ENCODE measurements at places on chromosomes 7 and 10.
A peak's percentile ranks its signal among the peaks of the same experiment; 100 is the strongest.

DNA sequence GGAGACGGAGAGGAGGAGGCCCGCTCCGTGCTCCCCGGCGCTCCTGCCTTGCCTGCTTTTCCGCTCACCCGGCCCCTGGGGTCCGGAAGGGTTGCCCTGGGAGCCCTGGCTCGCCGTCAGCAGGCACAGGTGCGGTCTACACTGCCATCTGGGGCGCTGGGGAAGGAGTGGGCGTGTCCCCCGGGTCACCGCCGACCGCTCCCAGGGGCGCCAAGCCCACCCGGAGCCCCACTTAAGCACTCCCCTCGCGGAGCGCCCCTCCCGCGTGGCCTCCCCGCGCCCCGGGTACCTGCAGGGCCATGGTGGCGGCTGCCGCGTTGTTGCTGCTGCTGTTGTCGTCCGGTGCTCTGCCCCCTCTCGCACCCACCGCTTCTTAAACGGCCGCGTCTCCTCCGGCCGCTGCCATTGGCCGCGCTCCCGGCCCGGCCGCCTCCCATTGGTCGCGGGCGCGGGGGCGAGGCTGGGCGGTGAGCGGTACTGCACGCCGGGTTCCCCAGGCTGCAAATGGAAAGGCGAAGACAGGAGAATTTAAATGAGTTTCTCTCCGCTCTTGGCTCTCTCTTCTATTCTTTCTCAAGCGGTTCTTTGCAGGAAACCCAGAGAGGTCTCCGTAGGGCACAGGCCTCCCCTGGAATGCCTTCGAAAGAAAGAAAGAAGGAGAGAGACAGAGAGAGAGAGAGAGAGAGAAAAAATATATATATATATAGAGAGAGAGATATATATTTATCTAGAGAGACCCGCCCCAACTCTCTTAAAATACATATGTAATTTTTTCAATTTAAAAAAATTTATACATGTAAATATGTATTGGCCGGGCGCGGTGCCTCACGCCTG is at the start of gene ACBD7:
ACBD7 (minus strand) TSS at position 349 of the 834 bp plus-strand sequence; CDS start at position 301, 48 bp downstream.
- no peak for DNase-seq

DNA sequence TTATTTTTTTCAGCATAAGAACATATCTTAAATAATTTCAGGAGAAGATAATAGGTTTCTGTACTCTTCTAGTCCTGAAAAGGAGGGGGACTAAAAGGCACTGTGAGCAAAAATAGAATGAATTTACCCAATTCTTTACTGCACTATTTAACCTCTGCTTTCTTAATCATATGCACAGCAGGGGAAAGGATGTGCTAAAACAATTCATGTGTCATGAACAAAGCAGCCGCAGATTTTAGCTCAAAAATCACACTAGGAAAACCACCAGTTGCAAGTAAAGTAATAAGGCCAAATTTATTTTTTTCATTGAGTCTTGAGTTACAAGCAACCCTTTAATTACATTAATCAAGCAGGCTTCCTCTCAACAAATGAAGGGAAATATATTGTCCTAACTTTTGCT is 80.1 kb downstream of the CABCOCO1 start:
- DNase-seq: no peak

- no peak for DNase-seq
Measured at GRCh38 chr7:130941322-130942210, 207.6 kb upstream of the KLF14 start.

DNA sequence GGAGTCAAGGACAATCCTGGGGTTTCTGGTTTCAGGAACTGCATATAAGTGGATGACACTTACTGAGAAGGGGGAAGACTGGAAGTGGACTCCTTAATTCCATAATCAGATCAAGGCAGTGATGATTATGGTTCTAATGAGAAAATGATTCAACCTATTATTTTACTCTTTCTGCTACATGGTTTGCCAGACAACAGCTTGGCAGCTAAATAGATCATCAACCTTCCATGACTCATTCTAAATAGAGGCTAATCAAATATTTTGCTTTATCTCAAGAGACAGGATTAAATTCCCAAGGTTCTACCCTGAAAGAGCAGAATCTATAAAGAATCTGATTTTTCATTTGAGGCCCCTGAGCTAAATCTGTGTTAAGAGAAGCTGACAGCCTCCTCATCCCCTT is 46.3 kb downstream of the CNNM1 start:
- DNase-seq: no peak

- DNase-seq: no peak
Measured at GRCh38 chr10:131021969-131022368, 289.6 kb downstream of the TCERG1L start.

GRCh38 chr7:8112685-8113084 is 144.1 kb downstream of the GLCCI1 start:
- DNase-seq: no peak

DNA sequence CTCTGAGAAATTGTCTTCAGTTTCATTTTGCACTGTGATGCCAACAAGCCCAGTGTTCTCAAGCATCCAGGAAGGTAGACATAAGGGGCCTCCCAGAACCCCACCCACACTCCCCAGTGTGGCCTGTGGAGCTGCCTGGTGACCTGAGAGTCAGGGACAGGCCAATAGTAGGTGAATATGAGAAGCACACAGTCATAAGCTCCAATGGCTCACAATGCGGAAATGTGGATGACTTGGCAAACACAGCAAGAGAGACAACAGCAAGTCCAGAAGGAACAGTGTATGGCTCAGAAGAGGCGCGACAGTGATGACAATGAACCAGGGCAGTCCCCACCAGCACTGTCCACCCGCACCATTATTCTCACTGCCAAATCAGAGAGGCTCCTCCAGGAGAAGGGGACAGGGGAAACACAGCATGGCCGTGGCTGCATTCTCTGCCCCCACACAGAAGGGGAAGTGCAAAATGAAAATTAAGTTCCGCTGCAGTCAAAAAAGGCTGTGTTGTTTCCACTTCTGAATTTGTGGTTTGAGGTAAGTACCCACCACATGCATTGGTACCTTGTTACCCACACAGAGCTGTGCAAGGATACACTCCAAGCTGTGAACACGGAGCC is 419.8 kb downstream of the GRID1 start:
- no peak for DNase-seq

DNA sequence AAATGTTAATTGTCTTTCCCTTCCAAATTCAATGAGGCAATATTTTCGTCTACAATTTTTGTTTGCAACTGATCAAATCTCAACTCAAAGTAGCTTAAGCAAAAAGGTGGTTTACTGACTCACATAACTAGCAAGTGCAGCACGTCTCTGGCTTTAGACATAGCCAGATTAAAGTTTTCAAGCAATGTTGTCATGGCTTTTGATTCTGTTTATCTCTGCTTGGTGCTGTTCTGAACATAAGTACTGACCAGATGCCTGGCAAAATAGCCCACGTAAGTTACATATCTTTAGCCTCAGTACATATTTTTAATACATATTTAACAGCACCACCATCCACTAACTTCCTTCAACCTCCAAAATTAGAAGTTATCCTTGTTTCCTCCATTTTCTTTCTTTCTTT is 877.9 kb downstream of the KCNMA1 start:
- no peak for DNase-seq

GRCh38 chr10:90167174-90168064 is 466.0 kb downstream of the KIF20B start:
- DNase-seq: peak; percentile 29

GRCh38 chr7:1807821-1808600 is 137.9 kb downstream of the ELFN1 start:
- no peak for DNase-seq

GRCh38 chr7:37376386-37376785 is 72.3 kb downstream of the ELMO1 start:
- DNase-seq: no peak

DNA sequence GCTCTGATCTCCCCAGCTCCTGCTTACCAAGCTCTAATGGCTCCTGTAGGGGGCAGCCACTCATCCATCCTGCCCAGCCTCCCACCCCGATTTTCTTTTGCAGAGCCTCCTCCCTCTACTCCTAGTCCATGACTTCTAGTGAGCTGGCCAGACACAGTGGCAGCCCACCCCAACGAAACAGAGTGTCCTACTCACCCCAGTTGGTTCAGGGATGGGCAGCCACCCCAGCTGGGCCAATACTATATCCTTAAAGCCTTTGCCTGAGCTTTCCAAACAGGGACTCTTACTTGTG is 77.1 kb downstream of the GRID1 start:
- no peak for DNase-seq

DNA sequence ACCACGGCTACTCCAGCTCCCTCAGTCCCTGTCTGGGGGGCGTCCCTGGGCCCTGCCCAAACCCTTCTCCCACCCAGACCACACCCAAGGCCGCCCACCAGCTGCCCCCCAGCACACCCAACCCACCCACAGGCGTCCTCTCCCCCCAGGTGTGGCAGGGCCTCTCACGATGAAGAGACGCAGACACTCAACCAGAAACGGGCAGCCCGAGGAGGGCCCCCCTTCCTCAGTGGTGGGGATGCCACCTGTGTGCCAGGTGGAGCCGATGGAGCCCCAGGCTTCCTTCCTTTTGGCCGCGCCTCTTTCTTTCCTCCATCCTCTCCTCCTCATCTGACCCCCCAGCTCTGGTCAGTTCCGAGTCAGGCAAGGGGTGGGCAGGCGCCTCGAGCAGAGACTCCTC is 28.7 kb downstream of the ADGRA1 start:
- DNase-seq: no peak

DNA sequence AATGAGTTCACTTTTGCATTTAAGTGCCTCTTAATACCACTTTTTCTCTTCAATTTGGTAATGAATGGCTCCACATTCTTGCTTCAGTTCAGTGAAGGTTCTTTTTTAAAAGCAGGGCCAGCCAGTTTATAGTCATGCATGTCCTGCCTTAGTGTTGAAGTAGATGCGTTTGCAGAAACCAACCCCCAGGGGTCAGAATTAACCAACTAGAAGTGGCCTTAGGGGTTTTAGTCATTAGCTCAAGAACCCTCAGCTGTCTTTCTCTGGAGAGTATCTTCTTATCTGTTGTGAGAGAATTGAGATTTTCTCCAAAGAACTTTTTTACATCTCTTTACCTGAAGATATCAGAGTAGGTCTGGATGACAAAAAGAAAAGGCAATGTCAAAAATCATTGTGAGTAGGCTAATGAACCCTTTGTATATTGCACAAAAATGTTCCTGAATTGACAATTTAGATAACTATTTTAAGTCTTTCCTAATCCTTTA is 82.2 kb downstream of the PIK3CG start:
- DNase-seq: peak; percentile 31

- DNase-seq: no peak
Measured at GRCh38 chr7:128962899-128963298, 25.2 kb downstream of the IRF5 start.

GRCh38 chr7:49407205-49407604 is 366.2 kb upstream of the VWC2 start:
- no peak for DNase-seq

GRCh38 chr7:148347981-148348380 is 242.6 kb upstream of the C7orf33 start:
- DNase-seq: no peak

- no peak for DNase-seq
Measured at GRCh38 chr7:81768951-81769778, 682 bp downstream of the HGF start.

DNA sequence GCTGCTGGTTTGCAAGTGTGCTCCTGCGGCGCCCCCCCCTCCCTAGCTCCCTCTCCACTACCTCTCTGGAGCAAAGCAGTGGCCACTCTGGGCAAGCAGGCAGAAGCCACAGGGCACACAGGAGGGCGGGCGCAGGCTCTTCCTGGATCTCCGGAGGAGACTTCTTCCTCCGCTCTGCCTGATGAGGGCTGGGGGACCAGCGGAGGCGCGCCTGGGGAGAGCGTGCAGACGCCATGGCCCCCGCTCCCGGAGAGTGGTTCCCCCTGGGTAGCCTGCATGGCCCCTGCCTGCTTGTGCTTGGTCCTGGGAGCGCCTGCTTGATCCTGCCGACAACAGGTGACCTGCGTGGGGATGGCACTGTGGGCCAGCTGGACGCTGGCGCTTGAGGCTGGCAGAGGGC is 29.0 kb downstream of the ANKMY2 start:
- DNase-seq: no peak

GRCh38 chr7:16083931-16084330 is 337.4 kb downstream of the CRPPA start:
- DNase-seq: no peak

DNA sequence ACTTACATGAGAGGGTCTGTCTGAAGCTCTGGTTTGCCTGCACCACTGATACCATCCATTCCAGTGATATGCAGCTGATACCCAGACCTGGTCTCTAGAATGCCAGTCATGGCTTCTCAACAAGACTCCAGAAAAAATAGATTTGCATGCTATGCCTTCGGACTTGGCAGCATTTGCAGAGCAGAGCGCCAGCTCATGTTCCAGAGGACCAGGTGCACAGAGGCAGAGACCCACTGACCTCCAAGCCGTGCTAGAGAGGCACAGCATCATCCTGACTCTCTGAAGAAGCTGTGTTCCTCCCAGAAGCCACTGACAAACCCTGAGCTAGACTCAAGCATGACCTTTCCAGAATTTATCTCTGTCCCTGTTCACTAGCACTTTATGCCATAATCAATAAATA is 6.9 kb upstream of the PRKAG2 start:
- no peak for DNase-seq

DNA sequence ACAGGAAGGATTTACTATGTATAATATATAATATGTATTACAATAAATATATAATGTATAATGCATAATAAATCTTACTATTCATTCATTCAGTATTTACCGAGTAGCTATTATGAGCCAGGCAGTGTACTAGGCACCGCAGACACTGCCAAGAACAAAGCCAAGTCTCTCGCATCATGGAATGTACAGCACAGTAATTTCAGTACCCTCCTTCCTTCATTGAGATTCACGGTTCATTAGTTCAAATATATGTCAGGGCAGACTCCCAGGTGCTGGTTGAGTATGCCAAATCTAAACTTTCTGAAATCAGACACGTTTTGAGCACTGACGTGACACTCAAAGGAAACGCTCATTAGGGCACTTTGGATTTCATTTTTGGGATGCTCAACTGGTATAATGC is 9.1 kb downstream of the USP6NL start:
- DNase-seq: no peak

DNA sequence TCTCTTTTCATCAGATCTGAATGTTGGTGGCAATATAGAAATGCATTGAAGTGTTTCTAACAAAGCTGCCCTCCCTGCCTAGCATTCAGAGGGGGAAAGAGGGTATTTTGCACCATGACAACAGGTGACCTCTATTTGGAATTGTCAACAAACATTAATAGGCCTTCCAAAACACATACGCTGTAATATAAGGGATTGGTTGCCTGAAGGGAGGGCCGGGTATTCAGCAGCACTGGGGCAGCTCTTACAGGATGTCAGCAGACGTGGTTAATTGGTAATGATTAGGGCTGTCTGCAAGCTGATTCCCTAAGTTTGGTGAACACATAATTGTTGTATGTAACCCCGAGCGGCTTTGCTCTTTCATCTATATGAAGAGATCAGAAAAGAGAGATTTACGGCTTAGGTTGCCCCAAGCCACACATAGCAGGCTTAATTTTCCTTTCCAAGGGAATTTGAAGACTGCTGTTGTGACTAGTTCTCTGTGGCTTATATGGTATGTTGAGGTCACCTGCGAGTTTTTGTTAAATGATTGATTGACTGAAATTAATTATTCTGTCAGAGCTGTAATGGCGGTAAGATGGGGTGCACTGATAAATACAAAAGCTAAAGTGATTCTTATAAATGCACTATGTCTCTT is 759.3 kb downstream of the LRMDA start:
- DNase-seq: no peak

Data from brain pericyte (primary cell).